ENCODE measurements at places on chromosomes 5 and 9. TPM values are rescaled to one million over a fixed set of nuclear protein-coding genes. Genes with fewer than 3 reads are reported as not detected.
A peak's percentile ranks its signal among the peaks of the same experiment; 100 is the strongest.

- no peak for DNase-seq
These were observed 98.2 kb upstream of the RIOK2 start for GRCh38 chr5:97281257-97281656.

Gene POU5F2
- 0.89 TPM for total RNA-seq

Gene ZFP37
- total RNA-seq = 5.5 TPM

DNA sequence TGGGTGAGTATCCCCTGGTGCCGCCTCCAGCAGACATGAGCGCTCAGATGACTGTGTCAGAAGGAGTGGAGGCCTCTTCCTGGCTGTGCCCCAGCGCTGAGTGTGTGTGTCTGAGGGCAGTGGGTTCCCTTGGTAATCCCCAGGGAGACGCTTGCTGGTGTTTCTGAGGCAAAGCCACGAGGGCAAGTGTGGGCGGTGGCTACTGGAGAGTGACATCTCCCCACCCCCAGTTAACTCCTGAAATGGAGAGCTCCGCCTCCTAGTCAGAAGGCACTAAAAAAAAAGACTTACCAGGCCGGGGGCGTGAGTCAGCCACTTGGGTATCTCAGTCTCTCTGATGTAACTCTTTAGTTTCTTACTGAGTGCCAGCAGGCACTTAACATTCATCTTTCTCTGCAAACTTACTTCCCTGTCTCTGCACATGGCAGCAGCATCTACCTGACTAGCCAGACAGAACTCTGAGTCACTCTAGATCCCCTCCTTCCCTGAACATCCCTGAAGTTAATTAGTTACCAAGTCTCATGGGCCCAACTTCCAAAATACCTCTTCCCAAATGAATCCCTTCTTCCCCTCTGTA, 19.3 kb downstream of the ORM2 start:
- no peak for DNase-seq

DNA sequence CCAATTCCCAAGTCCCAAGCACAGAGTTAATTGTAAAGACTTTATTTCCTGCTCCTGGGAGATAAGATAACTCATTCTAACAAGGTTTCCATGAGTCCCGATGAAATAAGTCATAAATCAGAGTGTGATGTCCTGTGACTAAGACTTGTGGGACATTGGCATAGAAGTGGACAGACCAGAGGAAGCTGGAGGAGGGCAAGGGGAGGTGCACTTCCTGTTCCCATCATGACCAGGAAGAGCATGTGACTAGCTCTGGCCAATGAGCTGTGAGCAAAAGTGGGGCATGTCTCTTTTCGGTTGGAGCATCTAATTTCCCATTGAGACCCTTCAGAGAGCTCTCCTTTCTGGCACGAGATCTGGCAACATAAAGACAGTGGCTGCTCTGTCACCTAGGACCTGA, 100.4 kb downstream of the ZNF354C start:
- DNase-seq = no peak

- peak; percentile 97 for DNase-seq
These were observed at the start of gene ZNF474 for GRCh38 chr5:122129306-122129705. Gene ZNF474 (plus strand): TSS chr5:122129546. CDS start chr5:122151991, 22,445 bp downstream.

Gene UBLCP1
- total RNA-seq = 14.5 TPM

- DNase-seq = no peak
These were observed 187.2 kb upstream of the ZNF462 start for GRCh38 chr9:106675780-106676179.

DNA sequence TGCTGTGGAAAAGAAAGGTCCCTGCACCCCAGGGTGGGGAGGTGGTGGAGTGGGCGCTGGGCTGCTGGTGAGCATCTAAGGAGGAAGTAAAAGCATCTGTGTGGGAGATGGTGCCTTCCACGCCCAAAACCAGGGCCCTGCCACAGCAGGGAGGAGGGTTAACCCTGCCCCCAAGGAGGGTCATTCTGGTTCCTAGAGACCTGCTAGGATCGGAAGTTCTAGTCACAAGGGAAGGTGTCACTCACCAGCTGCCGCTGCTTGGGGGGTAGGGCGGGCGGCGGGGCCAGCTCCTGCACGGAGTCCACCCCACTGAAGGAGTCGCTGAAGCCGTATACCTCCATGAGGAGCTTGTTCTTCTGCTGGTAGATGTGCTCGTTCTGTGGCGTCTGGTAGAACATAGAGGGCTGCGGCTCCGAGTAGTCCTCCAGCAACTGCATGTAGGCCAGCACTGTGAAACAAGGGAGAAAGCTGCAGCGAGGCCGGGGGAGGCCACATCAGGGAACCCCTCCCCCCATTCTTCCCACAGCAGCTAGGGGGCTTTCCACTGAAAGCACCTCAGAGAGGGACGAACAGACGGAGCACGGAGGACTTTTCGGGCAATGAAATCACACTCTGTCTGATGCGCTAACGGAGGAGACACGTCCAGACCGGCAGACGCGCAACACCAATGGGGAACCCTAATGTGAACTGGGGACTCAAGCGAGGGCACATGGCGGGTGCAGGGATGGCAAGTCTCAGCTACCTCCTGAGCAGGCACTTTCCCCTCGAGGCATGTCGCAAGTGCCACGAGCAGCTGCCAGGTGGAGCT, 76.4 kb downstream of the PRRT1B start:
- DNase-seq = no peak

DNA sequence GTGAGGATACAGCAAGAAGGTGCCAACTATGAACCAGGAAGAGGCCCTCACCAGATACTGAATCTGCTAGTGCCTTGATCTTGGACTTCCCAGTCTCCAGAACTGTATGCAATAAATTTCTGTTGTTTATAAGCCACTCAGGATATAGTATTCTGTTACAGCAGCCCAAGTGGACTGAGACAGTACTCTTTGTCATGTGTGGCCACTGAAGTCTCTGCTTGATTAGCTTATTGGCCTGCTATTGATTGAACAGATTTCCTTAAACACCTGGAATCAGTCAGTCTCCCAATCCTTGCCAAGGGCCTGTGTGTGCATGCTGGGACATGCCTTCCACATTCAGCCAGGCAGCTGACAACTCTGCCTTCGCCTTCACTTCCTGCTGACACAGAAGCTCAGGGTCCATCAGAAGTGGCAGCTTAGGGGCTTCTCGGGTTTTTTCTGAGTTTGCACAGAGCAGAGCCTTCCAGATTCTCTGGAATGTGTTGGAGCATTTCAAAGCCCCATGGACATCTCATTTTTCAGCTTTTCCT, 13.7 kb upstream of the ROR2 start:
- no peak for DNase-seq

GRCh38 chr5:159184858-159185381, 24.4 kb downstream of the RNF145 start:
- no peak for DNase-seq

Gene COL5A1
- 330 TPM for total RNA-seq

GRCh38 chr9:134171316-134172197, 7.2 kb upstream of the RNU6ATAC start:
- no peak for DNase-seq

Gene FOXD4L6
- 0.13 TPM for total RNA-seq

Gene LCN1
- total RNA-seq = not detected

- DNase-seq = peak; percentile 33
These were observed 2.1 kb upstream of the ZFR start for GRCh38 chr5:32446630-32447029.

DNA sequence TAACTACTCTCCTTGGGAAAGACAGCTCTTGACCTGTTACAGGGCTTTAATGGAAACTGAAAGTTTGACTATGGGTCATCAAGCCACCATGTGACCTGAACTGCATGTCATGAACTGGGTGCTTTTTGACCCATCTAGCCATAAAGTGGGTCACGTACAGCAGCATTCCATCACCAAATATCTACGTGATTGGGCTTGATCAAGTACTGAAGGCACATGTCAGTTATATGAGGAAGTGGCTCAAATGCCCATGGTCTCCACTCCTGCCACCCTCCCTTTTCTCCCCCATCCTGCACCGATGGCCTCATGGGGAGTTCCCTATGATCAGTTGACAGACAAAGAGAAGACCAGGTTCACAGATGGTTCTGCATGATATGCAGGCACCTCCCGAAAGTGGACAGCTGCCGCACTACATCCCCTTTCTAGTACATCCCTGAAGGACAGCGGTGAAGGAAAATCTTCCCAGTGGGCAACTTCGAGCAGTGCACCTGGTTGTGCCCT, 7.3 kb upstream of the FCN1 start:
- no peak for DNase-seq

- peak; percentile 21 for DNase-seq
These were observed 127.6 kb upstream of the PTCH1 start for GRCh38 chr9:95644377-95644776.

DNA sequence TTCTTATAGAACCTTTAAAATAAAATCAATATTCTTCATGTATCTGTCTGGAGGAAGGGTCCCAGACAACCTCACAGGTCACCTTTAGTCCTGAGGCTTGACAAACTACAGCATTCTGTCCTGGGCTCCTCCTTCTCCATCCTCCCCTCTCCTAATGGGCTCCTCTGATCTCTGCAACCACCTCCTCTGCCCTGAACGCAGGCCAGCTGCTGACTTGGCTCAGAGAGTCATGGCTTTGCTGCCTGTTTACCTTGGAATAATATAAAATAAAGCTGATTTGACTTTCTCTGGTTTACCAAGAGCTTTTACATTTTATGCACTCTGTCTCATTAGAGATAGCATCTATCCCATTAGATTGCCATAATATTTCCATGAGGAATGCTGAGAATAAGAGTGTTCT, 159.4 kb downstream of the SEMA6A start:
- DNase-seq = no peak

DNA sequence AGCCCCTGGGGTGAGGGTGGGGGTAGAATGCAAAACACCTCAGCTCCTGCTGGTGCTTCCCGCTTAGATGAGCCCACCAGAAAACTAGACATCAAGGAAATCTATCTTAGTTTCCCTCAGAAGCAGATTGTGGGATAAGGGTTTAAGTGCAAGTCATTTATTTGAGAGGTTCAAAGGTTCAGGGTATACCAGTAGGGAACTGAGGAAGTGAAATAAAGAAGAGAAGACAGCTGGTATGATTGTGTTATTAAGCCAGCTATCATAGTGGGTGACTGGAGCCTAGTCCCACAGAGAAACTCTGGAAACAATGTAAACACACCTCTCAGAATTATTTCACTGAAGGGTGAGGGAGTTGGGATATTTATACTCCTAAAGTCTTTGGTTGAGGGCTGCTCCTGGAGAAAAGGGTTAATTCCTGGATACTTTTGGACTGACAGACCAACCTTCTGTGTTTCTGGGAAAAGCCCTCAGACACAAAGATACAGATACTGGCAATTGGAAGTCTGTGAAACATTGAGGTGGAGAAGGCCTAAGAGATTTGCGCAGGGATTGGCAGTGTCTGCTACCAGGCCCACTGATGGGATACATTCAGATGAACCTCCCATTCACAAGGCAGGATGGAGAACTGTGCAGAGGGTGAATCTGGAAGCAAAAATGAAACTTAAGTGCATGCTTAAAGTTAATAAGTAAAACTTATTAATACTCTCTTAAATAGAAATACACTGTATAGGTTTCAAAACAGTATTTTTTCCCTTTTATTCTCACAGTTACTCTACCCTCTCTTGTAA, 6.4 kb upstream of the DCTN4 start:
- no peak for DNase-seq

- no peak for DNase-seq
These were observed 30.6 kb downstream of the SH3GL2 start for GRCh38 chr9:17609312-17610005.

Gene SEMA4D
- total RNA-seq = 12.8 TPM

GRCh38 chr5:167071981-167072610, 1219.3 kb upstream of the WWC1 start:
- peak; percentile 28 for DNase-seq

GRCh38 chr9:134068744-134069479, 1.1 kb upstream of the BRD3 start:
- no peak for DNase-seq

DNA sequence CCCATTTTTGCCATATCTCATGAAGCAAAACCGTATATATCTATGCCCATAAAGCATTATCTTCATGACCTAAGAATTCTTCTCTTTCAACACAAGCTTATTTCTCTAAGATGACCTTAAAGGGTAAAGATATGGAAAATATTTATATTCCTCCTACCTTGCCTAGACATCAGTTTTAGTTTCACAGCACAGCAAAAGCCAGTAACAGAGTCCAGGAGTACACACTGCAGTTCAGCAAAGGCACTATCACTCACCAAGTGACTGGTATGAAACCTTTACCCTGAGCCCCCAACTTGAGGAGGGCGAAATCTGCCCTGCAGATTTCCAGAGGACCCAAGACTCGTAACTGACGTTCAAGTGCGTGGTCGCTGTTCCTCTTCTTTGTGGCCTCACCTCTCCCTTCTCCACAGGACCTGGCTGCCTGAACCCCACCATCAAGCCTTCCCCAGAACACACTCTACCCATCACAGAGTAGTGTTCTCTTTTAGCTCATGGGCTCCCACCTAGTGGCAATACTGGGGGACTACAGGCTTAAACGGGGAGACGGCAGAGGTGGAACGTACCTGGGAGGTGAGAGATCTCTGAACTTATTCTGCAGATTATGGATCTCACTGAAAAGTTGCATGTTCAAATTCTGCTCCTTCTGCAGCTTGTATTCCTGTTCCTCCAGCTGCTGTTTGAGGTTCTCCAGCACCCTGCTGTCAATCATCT, 141.0 kb downstream of the CDK5RAP2 start:
- no peak for DNase-seq

GRCh38 chr9:8857068-8857925, 1057.7 kb upstream of the DMAC1 start:
- peak; percentile 69 for DNase-seq

- peak; percentile 72 for DNase-seq
These were observed 38.1 kb downstream of the SEMA6A start for GRCh38 chr5:116536316-116537083.

Gene FGF1
- total RNA-seq = 5.5 TPM

GRCh38 chr5:79697222-79698170, 7.9 kb downstream of the CMYA5 start:
- DNase-seq = peak; percentile 44

DNA sequence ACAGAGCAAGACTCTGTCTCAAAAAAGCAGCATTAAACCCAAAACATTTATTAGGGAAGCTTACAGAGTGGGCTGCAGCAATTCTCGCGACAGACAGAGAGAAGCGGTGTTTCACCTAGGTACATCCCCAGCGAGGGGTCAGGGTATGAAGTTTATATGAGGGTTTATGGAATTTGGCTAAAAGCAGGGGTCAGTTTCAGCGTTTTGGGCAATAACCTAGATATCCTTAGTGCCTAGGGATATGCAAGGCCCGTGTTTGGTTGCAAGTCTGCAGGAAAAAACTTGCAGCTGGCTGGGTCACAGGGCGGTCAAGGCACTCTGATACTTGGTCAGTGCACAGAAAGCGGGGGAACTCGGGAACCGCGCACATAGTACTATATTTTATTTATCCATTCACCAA, 649 bp upstream of the GLE1 start:
- peak; percentile 70 for DNase-seq

DNA sequence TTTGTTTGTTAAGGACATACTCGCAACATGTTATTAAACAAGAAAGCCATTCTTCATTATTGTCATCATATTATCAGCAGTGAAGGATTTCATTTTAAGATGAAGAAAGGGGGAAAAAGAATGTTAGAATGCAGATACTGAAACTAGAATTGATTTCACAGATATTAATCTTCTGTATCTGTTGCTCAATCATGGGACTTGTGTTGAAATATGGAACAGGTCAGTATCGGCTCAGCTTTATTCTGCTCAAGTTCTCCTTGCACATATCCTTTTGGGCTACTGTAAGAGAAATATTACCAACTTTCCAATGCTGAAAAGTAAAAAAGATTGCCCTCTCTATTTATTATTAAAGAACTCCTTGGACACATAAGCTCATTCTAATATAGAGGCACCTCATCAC, 13.8 kb upstream of the ANXA1 start:
- no peak for DNase-seq

GRCh38 chr9:29432191-29432590, 1858.9 kb upstream of the C9orf72 start:
- no peak for DNase-seq
